ENCODE measurements at places on chromosomes 2 and 18. TPM values are rescaled to one million over a fixed set of nuclear protein-coding genes. Genes with fewer than 3 reads are reported as not detected.

Gene MXD1
- total RNA-seq = 11.8 TPM

Gene HOXD4
- 22.4 TPM for total RNA-seq

DNA sequence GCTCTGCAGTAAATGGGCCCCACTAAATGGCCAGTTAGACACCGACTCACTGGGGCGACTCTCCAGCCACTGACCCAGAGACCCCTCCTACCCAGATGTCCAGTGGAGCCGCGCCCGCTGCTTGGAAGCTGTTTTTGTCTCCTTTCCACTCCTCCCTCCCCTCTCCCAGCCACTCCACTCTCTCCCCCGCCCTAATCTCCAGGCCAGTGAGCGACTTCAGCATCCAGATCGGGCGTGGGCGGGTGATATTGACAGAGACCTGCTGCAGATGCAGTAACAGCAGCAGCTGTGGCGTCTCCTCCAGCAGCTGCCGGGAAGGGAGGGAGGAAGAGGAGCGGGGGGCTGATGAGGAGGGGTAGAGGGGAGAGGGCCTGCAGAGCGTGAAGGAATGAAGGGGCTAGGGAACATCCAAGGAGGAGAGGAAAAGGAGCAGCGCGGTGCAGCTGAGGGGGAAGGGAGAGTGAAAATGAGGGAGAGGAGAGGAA, at the start of gene SCN7A:
Gene SCN7A, minus strand, starts transcription at position 110 of the 485 bp plus-strand sequence. CDS start 16,553 bp downstream, outside the sequence.
- no peak for DNase-seq

- no peak for DNase-seq
Observed at GRCh38 chr18:11517704-11518103, 91.7 kb upstream of the SLC35G4 start.

DNA sequence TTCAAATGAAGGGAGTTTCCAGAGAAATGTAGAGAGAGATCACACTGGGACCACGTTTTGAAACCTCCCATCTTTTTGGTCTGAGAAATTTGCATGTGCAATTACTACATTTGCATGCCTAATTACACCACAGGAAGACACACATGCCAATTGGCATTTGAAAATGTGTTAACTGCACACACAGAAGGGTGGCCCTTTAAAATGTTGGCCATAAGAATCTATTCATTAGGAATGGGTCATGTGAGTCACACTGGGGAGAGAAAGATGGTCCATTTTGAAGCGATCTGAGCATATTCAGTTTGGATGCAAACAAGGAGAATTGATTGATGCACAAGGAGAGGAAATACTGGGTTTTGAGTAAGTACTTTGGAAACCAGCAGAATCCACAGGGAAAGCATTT, 1407.1 kb upstream of the ACVR2A start:
- no peak for DNase-seq

Gene ASB1
- total RNA-seq = 26.2 TPM

Gene RPRM
- total RNA-seq = 7.7 TPM

Gene ALLC
- total RNA-seq = not detected

GRCh38 chr2:175690113-175690837, 311.8 kb downstream of the LNPK start:
- no peak for DNase-seq

DNA sequence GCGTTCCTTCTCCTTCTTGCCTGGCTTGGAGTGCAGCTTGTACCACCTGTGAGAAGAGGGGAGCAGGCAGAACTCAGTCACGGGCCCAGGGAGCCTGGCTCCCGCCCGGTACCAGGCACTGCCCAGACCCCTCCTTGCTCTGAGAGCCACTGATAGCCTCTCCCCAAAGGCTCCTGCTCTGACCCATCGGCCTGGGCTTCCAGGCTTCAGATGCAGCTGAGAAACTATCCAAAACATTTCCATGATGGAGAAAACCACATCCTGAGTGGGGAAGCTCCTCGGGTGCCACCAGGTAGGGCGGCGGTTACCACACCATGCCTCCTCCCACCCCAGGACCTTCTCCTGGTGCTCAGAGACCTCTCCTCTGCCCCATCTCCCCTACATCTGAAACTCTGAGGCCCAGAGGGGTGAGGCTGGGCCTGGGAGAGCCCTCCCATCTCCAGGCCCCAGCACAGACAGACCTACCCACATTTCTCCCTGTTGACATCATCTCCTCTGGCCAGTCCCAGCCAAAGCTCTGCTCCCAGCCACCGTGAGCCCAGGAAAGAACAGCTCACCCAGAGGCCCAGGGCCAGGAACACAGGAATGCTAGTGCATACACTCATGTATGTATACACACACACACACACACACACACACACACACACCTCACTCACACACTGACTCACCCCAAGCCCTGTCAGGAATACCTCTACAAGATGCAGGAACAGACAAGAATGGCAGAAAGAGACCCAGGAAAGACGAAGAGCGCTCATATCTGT, 17.9 kb upstream of the SFXN5 start:
- DNase-seq = peak; percentile 58

Gene CKAP2L
- total RNA-seq = 1.2 TPM

Gene SLC16A14
- total RNA-seq = 9.2 TPM

DNA sequence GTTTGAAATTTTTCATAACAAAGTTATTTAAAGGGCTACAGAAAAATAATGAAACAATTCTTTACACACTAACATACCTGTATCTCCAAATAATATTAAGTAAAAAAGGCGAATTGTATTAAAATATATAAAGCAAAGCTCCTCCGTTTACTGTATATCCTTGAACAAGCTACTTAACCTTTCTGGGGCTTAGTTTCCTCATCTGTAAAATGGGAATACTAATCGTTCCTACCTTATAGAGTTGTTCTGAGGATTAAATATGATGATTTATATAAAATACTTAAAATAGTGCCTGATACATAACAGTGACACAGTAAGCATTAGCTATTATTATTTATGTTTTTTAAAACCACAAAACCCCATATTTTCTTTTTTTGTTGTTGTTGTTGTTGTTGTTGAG, 13.3 kb downstream of the SLC25A12 start:
- DNase-seq = no peak

GRCh38 chr2:208294482-208295024, 28.5 kb downstream of the PIKFYVE start:
- DNase-seq = no peak

DNA sequence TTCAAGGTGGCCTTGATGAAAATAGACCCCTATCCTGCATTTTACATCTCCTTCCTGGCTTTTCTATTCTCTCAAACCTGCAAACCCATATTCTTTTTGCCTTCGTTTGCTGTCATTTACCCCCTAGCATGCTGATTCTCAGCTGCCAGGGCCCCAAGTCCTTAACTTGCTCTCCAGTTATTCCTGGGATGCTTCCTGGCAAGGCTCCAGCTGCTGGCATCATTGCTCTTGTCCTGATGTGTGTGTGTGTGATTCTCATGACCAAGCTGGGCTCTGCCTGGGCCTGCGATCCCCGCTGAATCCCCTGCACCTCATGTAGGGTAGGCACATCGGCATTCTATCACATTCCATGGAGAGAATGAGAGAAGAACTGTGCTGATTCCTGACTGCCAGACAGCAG, 11.9 kb downstream of the NPAS2 start:
- no peak for DNase-seq

DNA sequence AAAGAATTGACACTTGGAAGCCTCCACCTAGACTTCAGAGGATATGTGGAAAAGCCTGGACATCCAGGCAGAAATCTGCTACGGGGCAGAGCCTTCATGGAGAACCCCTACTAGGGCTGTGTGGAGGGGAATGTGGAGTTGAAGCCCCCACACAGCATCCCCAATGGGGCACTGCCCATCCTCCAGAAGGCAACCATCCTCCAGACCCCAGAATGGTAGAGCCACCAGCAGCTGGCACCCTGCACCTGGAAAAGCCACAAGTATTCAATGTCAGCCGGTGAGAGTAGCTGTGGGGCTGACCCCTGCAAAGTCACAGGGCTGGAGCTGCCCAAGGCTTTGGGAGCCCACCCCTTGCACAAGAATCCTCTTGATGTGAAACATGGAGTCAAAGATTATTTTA, 53.6 kb upstream of the SNTG2 start:
- no peak for DNase-seq

GRCh38 chr2:39782591-39782990, 3.5 kb upstream of the THUMPD2 start:
- no peak for DNase-seq

DNA sequence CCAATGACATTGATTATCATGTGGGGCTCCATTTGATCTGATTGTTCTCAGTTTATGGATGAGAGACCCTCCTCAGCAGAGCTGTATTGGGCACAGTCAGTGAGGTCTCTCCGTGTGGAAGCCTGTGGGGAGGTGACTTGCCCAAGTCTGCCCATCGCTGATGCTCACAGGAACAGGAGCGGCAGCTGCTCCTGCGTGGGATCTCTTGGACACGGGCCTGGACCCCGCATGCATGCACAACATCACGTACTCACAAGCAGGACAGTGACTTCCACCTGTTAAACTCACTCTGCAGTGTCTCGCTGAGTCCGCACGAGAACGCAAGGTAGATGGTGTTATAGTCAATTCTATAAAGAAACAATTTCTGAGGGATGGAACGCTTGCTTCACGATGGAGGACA, 55.0 kb downstream of the KCNF1 start:
- no peak for DNase-seq

GRCh38 chr2:48448274-48449061, 81.5 kb upstream of the STON1 start:
- DNase-seq = no peak

GRCh38 chr18:25350489-25351251, 1.3 kb downstream of the ZNF521 start:
- peak; percentile 43 for DNase-seq

DNA sequence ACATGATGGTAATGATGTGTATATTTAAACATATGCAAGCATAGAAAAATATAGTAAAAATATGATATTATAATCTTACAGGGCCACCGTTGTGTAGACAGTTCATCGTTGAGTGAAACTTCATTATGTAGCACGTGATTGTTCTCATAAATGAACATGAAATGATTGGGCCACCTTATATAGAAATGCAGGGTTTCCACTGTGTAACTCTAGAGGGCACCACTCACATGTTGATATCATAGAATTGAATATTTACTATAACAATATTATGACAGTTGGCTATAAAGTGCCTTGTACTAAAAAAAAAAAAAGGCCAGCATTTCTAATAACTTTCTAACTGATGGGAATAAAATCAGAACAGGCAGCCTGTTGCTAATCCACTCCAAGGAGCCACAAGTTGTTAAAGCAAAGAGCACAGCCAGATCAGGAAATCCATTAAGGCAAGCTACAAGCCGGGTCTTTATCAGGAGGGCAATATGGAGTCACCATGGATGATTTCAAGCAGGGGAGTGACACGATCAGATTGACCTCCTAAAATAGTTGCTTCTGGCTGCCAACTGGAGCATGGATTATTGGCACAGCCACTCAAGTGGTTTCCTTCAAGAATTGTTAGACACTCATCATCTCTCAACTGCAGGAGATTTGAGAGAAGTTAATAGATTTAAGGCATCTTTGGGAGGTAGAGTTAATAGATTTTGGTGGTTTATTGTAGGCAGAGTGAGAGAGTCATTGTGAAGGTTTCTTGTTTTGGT, 16.7 kb downstream of the IL1F10 start:
- DNase-seq = no peak

DNA sequence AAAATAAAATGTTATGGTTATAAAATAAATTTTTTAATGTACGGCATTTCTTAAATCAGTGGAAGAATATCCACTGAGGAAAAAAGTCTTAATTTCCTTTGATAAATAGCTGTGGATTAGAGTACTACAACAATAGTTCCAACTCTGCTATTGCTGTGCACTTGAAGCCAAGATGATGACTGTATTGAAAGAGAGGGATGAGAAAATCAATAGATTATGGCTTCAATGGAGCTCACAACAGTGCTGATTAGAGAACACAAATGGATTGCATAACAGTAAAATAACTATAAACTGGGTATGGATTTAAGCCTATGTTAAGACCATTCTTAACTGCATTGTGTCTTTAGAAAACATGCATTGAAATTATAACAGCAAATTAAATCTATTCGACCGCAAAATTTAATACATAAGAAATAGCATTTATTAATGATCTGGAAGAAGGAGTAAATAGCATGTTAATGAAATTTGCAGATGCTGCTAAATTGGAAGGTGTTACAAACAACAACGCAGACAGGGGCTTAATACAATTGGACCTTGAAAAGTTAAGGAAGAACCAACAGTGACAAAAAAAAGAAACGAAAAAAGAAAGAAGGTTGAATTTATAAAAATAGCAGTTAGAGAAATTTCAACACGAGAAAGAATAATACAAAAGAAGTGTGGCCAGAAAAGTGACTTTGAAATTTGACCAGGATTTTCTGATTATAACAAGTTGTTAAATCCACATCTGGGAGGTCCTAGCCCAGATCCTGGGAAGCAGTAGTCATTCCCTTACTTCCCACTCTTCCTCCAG, 8.6 kb upstream of the MAP3K20 start:
- DNase-seq = no peak

GRCh38 chr18:59423259-59423658, 64.2 kb upstream of the LMAN1 start:
- no peak for DNase-seq

Gene RNF125
- total RNA-seq = 9.2 TPM

GRCh38 chr2:106059416-106060065, 134.6 kb downstream of the UXS1 start:
- no peak for DNase-seq

GRCh38 chr2:31075941-31076590, 62.2 kb downstream of the GALNT14 start:
- DNase-seq = no peak

DNA sequence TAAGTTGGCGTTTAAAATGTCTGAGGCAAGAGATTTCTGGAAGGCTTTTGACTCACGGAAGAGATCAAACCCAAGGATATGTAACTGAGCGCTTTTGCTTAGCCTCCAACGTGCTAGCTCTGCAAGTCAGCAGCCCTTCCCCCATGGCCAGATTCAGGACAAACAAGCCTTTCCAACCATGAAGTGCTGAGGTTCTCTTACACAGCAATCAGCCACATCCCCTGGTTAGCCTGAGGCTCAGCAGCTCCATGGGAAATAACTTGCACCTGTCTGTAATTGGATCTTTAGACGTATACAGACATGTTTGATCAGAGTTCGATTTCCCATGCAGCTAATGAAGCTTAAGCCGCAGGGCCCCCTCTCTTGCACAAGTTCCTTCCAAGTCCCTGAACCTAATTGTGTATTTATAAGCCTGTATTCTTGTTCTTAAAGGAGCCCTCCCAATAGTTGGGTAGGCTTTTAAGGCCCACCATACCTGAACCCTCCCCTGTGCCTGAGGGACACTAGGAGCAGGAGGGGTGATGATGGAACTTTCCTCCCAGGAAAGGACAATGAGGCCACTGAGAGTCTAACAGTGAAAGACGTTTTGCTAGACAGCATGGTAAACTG, 2.1 kb upstream of the TMEM131 start:
- no peak for DNase-seq

DNA sequence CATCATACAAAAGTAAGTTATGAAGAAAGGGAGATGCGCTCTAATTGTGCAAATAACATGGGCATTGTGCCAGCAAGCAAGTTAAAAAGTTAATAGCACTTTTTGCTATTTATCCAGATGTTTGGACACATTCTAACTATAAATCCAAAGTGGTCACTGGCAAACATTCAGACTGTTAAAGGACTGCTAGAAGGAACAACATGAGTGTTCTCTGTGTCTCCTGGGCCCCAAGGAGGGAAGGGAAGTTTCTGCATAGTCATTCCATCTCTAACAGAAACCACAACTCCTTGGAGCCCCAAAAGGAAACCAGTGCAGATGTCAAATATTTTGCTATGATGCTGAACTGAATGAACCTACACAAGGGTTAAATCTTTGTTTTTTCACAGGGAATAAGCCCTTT, 213.3 kb upstream of the HNRNPA3 start:
- DNase-seq = no peak

Gene NEU2
- total RNA-seq = not detected

Gene GKN2
- not detected for total RNA-seq

- no peak for DNase-seq
Observed at GRCh38 chr18:3872641-3873040, 422.7 kb downstream of the TGIF1 start.

Gene COL3A1
- 174 TPM for total RNA-seq

Data from ureter (tissue), 1 donor.